ENCODE measurements at places on chromosomes 11 and 22.

DNA sequence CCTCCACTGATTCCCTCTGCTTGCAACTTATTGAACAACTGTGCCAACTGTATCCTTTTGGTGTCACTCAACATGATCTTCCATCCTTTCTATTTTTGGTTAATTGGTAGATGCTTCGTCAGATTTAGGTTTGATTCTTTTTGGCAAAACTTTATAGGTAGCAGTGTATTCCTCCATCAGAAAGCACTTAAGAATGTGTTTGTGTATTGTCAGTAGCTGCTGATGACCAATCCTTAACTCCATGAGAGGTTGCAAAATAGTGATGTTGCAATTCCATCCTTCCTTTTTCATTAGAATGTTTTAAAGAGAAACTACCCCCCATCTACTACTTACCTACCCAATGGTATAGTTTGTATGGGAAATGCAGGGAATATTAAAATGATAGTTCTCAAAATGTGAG is 22.1 kb downstream of the FAM76B start:
- peak; percentile 93 for DNase-seq

DNA sequence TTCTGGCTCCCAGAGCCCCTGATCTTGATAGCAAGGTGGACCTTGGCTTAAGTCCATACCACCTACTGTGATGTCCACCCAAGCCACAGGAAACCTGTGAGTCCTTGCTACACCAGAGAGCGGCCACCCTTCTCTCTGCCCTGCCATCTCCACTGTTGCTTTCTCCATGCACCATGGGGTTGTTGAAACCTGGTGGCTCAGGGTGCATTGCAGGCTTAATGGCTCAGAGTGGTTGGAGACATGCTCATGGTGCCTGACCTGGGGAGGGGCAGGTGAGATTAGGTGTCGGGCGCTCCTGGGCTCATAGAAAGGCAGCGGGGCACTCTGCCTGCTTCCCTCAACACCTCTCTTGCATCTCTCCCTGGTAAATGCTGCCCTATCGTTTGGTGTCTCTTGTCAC is 25.0 kb upstream of the CACNG2 start:
- no peak for DNase-seq

DNA sequence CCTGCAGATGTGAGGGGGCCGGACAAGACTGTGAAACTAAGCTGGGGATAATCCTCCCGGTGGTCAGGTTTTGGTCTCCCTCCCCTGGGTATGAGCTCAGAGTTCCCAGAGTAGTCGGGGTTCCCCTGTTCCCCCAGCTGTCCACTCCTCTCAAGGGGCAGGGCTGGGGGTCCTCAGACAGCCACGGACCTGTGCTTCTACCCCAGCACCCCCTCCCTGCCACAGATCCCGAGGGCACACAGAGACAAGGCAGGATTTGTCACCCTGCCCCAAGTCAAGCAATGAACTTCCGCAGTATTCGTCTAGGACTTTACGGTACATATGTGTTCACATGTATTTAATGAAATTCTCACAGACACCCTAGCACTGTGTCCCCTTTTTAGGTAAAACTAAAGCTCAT is 45.2 kb downstream of the APOL1 start:
- DNase-seq: no peak

- no peak for DNase-seq
These were observed 22.2 kb downstream of the PDHX start for GRCh38 chr11:34938611-34939010.

- DNase-seq: no peak
These were observed 766 bp upstream of the CAPRIN1 start for GRCh38 chr11:34050581-34051348.

All from inflammatory macrophage treated with lipopolysaccharide for 1 hour (primary cell).